GM12878 (cell line): ENCODE measurements at places on chromosomes 3 and 15. TPM values are rescaled to one million over a fixed set of nuclear protein-coding genes. Genes with fewer than 3 reads are reported as not detected.
A peak's percentile ranks its signal among the peaks of the same experiment; 100 is the strongest.

MUC20 gene
- total RNA-seq, result 0.13 and 0.46 TPM in 2 replicates

DNA sequence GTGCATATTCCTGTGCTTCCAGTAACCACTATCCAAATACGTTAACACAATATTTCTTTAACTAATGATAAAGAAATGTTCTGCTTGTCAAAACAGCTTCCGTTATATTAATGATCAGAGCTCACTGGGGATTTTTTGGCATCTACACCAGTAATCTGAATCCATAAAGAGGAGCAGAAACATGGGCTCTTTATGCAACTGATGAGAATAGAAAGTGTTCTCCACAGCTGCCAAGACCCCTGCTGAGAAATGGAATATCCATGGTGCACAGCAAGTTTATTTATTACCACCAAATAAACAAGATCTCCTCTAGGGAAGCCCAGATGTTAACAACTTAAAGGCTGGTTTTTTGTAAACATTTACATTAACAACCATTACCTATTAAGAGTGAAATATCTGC lies 54.5 kb downstream of the ALDH1A2 start:
- H3K27me3 ChIP-seq, result no peaks in the 10 kb centered on the region
- DNase-seq, result no peak
- H3K27ac ChIP-seq, result no peak overlapping the region
- H3K4me1 ChIP-seq, result no peaks in the 10 kb centered on the region

GRCh38 chr15:59321000-59321689 lies 51.5 kb downstream of the MYO1E start:
- H3K4me1 ChIP-seq, result peaks cover 39% of the 10 kb centered on the region
- no peaks in the 10 kb centered on the region for H3K27me3 ChIP-seq
- 0 out of 2 replicates have a peak overlapping the region, but pooled peaks have one; percentile 6 for H3K27ac ChIP-seq
- H3K36me3 ChIP-seq, result peaks cover 8% of the 10 kb centered on the region; the same call in 1 of the 2 replicates

DNA sequence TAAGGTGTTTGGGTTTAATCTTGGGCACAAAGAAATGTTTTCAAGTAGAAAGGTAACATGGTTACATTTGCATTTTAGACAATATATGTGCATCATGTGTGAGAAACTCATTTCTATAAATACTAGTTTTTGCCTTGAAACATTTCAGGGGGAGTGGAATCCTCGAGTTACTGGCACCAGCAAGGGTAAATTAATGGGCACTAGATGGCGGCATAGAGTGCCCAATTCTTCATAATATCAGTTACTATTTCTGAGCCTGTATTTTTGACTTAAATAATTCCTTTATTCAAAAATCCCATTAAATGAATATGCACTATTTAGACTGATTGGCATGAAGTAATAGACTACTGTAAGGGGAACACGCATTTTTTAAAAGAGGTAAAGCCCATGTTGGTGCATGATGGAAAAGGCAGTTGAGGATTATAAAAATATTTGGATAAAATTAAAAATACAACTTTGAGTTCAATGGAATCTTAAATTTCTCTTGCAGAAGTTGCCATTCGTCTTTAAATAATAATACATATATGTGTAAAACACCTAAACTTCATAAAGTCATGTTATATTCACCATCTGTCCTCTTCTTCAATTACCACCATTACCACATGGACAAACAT lies 106.3 kb downstream of the ZBTB20 start:
- H3K27me3 ChIP-seq, result no peaks in the 10 kb centered on the region
- no peaks in the 10 kb centered on the region for H3K36me3 ChIP-seq
- H3K27ac ChIP-seq, result no peak overlapping the region
- no peak overlapping the region for H3K4me3 ChIP-seq

DNA sequence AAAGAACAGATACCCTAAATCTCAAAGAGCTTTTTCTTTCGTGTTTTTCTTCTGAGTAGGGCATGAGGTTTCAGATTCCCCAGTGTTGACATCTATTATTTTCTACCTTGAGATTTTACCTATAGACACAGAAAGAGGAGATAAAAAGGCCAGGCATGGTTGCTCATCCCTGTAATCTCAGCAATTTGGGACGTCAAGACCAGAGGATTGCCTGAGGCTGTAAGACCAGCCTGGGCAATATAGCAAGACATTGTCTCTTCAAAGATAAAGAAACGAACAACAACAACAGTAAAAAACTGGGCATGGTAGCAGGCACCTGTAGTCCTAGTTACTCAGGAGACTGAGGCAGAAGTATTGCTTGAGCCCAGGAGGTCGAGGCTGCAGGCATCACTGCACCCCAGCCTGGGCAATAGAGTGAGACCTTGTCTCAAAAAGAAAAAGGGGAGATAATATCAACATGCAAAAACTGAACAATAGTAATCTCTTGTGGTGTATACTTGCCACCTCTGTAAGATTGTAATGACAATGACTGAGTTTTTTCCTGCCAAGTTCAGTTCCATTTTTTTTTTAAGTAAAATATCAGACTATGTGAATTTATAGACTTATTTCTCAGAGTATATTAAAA lies 71.3 kb downstream of the MBNL1 start:
- no peak overlapping the region for H3K27ac ChIP-seq
- H3K27me3 ChIP-seq, result no peaks in the 10 kb centered on the region
- H3K4me1 ChIP-seq, result peaks cover 7% of the 10 kb centered on the region
- no peak for DNase-seq
- no peak overlapping the region for H3K4me3 ChIP-seq
- H3K36me3 ChIP-seq, result peaks cover 30% of the 10 kb centered on the region

DNA sequence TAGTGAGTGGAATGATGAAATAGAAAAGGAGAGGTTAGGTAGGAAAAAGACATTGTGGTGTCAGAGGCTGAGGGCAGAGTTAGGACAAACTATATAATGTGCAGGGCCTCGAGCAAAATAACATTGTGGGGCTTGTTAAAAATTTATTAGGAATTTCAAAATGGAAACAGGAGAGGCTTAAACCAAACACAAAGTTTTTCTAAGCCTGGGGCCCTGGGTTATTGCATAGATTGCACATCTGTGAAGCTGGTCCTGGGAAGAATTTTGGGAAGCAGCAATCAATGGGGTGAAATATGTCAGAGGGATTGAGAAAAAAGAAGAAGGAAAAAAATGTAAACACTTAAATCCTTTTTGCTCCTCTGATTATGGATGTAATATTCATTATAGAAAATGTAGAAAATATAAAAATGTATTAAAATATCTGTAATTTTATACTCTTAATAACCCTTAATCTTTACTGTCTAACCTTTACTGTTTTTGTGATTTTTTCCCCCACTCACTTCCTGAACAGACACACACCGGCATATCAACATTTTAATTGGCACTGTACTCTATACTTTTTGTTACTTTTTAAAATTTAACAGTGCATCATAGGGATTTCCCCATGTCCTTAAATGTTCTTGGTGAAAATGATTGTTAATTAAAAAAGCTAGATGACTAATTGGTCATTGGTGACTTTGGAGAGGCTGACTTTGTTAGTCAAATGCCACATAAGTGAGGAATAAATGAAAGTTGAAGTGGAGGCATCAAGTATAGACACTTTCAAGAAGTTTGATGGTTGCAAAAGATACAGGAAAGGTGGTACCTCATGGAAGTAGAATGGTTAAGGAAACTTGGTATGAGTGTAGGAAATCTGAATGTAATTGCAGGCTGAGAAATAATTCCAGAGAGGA lies 183.4 kb downstream of the NFKBIZ start:
- no peaks in the 10 kb centered on the region for H3K27me3 ChIP-seq
- H3K27ac ChIP-seq, result no peak overlapping the region
- DNase-seq, result no peak
- H3K4me3 ChIP-seq, result no peak overlapping the region

GRCh38 chr3:83122774-83123350 lies 1361.4 kb upstream of the GBE1 start:
- DNase-seq, result no peak
- H3K27ac ChIP-seq, result no peak overlapping the region
- no peak overlapping the region for H3K4me3 ChIP-seq
- no peaks in the 10 kb centered on the region for H3K4me1 ChIP-seq
- no peaks in the 10 kb centered on the region for H3K27me3 ChIP-seq

- no peaks in the 10 kb centered on the region for H3K27me3 ChIP-seq
- no peaks in the 10 kb centered on the region for H3K4me1 ChIP-seq
- DNase-seq, result no peak
- no peak overlapping the region for H3K4me3 ChIP-seq
- H3K27ac ChIP-seq, result no peak overlapping the region
- H3K36me3 ChIP-seq, result no peaks in the 10 kb centered on the region; the same call in 1 of the 2 replicates
Observed at GRCh38 chr3:39423436-39423970, 17.0 kb downstream of the RPSA start.

DNA sequence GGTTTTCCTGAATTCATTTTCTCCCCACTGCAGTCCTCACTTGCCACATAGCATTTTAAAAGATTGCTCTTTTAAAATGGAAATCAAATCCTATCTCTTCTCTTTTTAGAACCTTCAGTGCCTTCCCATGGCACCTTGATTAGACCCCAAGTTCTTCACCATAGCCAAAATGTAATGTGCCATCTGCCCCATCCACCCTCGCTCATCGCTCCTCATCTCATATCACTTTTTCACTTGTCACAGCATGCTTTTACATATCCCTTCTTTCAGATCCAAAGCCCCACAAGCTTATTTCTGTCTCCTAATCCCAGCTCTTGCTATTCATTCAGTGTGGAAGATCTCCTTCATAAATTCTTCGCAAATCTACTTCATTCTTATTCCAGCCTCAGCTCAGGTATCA lies 161.7 kb downstream of the CD47 start:
- H3K4me1 ChIP-seq, result peaks cover 3% of the 10 kb centered on the region; the same call in 1 of the 2 replicates
- H3K27me3 ChIP-seq, result peaks cover 5% of the 10 kb centered on the region
- no peak overlapping the region for H3K27ac ChIP-seq
- no peak for DNase-seq
- no peak overlapping the region for H3K4me3 ChIP-seq

DNA sequence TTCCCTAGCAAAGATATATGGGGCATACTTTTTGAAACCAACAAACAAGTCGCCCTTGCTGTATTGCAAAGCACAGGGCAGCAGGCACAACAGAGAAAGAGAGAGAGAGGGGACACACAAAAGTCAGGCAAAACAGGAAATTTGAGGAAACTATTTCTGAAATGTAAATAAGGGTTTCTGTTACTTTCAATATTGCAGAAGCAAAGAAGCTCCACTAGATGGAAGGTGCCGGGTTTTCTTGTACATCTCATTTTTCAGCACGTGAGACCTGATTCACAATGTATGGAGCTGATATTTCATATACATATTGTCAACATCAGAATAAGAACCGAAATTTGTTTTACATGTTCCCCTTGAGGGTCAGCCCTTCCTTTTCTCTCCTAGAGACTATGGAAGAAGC lies 127.4 kb downstream of the FOXP1 start:
- no peaks in the 10 kb centered on the region for H3K27me3 ChIP-seq
- H3K36me3 ChIP-seq, result no peaks in the 10 kb centered on the region
- H3K4me1 ChIP-seq, result no peaks in the 10 kb centered on the region
- H3K4me3 ChIP-seq, result no peak overlapping the region
- no peak overlapping the region for H3K27ac ChIP-seq
- DNase-seq, result no peak

DNA sequence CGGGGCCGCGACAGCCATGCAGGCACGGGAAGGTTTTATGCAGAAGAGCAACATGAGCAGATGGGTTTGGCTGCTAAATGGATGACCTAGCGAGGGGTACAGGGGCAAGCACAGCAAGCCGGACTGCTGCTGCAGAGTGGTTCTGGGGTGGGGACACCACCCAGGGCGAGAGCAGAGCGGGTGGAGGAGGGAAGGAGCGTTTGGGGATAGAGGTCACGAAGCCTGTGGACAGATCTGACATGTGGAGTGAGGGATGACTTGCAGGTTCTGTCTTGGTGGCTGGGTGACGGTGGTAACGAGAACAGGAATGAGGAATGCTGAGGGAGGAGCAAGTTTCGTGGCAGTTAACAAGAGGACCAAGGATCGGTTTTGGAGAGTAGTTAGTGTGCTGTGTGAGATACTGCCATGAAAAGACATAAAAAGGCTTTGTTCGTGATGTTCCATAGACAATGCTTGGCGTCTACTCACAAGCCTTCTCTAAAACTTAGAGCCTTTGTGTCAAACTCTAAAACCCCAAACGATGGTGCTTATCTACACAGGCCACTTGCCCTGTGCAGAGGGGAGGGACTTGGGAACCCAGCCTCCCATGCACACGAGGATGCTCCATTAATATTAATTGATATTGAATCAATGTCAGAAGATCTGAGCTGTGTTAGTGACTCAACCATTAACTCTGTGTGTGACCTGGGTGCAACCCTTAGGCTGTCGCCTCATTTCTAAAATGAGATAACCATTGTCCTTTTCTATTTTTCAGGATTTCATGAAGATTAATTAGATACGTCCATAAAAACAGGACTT lies 132.7 kb upstream of the SLC2A2 start:
- DNase-seq, result no peak
- no peaks in the 10 kb centered on the region for H3K4me1 ChIP-seq
- H3K4me3 ChIP-seq, result no peak overlapping the region
- H3K27me3 ChIP-seq, result no peaks in the 10 kb centered on the region

- no peaks in the 10 kb centered on the region; the same call in 1 of the 2 replicates for H3K36me3 ChIP-seq
- no peak overlapping the region for H3K27ac ChIP-seq
- DNase-seq, result no peak
- H3K27me3 ChIP-seq, result no peaks in the 10 kb centered on the region
- H3K4me1 ChIP-seq, result no peaks in the 10 kb centered on the region; the same call in 1 of the 2 replicates
Observed at GRCh38 chr3:38006445-38006995, 15.9 kb downstream of the VILL start.
